Central memory CD8-positive, alpha-beta T cell (primary cell): ENCODE measurements at places on chromosomes 3 and 15.

DNA sequence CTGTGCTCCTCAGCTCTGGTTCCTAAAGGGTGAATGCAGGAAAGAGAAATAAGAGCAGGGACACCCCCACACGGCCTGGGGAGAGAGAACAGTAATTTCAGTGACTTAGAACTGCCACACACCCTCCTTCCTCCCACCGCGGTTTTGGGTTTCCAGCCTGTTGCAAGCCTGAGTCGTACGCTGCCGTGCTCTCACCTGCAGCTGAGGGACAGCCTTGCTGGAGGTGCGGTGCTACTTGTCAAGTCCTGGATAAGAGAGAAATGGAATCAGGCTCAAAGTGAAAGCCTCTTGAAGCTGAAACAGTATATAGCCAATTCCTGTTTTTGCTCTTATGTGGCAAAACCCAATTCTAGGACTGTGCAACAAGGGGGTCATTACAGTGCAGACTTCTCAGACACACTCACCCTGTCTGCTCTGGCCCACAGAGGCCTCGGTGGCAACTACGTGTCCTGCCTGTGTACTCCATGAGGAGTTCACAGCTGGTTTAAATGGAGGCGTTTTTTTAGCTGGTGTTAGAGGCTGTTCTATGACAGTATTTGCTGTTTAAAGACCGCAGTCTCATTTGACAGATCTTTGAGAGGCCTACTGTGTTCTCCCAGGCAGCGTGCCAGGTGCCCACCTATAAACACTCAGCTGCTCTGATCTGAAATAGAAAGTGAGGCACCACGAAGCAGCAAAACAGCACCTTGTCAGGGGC lies 42.9 kb downstream of the TBC1D2B start:
- peak; percentile 78 for DNase-seq
- H3K27ac ChIP-seq = peak overlapping the region; percentile 92
- H3K27me3 ChIP-seq = no peaks in the 10 kb centered on the region

DNA sequence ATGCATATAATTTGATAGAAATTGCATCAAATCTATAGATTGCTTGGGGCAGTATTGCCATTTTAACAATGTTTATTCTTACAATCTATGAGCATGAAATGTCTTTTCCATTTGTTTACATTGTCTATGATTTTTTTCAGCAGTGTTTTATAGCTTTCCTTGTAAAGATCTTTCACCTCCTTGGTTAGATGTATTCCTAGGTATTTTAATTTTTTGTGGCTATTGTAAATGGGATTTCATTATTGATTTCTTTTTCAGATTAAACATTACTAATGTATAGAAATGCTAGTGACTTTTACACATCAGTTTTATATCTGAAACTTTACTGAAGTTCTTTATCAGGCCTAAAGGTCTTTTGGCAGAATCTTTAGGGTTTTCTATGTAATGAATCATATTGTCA lies 237.6 kb upstream of the STAC start:
- H3K4me1 ChIP-seq = no peaks in the 10 kb centered on the region
- H3K4me3 ChIP-seq = no peak overlapping the region
- H3K27me3 ChIP-seq = no peaks in the 10 kb centered on the region
- H3K27ac ChIP-seq = no peak overlapping the region

- H3K4me1 ChIP-seq = peaks cover 37% of the 10 kb centered on the region
- H3K27me3 ChIP-seq = no peaks in the 10 kb centered on the region
- no peak for DNase-seq
- H3K36me3 ChIP-seq = peaks cover 3% of the 10 kb centered on the region
Measured at GRCh38 chr3:72418856-72419255, 429.4 kb downstream of the SHQ1 start.

DNA sequence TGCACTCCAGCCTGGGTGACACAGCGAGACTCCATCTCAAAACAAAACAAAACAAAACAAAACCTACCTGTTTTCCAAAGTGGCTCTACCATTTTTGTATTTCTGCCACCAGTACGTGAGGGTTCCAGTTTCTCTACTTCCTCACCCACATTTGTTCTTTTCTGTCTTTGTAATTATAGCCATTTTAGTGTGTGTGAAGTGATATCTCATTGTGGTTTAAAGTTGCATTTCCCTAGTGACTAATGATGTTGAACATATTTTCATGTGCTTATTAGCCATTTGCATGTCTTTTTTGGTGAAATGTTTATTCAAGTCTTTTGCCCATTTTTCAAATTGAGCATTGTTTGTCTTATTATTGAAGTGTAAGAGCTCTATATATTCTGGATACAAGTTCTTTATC lies 50.7 kb downstream of the TRA2B start:
- no peak overlapping the region for H3K4me3 ChIP-seq
- H3K27me3 ChIP-seq = peaks cover 9% of the 10 kb centered on the region
- DNase-seq = no peak

DNA sequence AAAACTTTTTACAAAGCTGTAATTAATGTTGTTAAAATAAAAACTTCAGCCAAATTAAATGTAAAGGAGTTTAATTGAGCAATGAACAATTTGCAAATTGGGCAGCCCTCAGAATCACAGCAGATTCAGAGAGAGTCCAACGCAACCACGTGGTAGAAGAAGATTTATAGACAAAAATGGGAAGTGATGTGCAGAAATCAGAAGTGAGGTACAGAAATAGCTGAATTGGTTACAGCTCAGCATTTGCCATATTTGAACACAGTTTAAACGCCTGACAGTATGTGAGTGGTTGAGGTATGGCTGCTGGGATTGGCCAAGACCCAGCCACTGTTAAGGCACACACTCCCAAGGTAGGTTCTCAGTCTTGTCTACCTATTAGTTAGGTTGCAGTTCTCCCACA lies 14.4 kb upstream of the PLA2G4D start:
- H3K27ac ChIP-seq = no peak overlapping the region
- no peak overlapping the region for H3K4me3 ChIP-seq
- H3K27me3 ChIP-seq = peaks cover 66% of the 10 kb centered on the region
- H3K4me1 ChIP-seq = peaks cover 7% of the 10 kb centered on the region
- DNase-seq = no peak
- peaks cover 4% of the 10 kb centered on the region for H3K36me3 ChIP-seq

DNA sequence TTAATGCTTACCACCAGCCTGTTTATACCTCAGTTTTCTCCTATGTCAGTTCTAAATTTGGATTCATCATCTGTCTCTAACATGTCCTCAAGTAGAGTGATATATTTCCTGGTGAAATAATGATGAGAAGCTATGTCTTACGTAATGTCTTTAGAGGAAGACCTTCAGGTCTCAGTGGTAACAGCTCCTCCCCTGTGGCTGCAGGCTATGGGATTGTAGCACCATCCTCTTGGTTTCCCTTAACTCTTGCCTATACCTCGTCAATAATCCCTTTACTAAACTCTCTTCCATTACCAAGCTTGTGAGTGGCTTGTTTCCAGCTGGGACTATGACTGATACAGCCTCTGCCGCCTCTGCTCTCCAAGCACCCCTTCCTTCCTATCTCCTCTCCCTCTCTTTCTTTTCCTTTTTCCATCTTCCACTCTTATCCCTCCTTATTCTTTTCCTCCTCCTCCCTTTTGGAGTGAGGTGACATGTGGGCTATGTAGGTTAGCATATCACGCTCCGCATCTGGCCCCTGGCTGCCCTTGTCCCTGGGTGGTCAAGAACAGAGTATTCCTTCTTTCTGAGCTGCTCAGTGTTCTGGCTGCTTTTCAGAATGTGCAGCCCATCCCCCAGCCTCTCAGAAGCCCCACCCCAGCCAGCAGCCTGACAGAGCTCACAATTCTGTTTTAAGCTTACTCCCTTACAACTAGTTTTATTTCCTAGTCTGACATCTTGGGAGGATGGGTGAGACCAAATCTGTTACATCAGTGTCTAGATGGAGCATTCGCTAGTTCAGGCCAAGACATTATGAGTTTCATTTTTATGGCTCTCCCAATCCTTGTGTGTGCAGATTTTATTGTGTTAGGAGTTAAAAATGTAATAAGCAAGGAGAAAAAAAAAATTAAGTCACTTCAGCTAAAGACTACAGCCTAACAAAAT lies 75.0 kb upstream of the RNU6-1 start:
- H3K4me3 ChIP-seq = no peak overlapping the region
- DNase-seq = no peak
- H3K4me1 ChIP-seq = no peaks in the 10 kb centered on the region
- H3K36me3 ChIP-seq = no peaks in the 10 kb centered on the region
- no peaks in the 10 kb centered on the region for H3K27me3 ChIP-seq

DNA sequence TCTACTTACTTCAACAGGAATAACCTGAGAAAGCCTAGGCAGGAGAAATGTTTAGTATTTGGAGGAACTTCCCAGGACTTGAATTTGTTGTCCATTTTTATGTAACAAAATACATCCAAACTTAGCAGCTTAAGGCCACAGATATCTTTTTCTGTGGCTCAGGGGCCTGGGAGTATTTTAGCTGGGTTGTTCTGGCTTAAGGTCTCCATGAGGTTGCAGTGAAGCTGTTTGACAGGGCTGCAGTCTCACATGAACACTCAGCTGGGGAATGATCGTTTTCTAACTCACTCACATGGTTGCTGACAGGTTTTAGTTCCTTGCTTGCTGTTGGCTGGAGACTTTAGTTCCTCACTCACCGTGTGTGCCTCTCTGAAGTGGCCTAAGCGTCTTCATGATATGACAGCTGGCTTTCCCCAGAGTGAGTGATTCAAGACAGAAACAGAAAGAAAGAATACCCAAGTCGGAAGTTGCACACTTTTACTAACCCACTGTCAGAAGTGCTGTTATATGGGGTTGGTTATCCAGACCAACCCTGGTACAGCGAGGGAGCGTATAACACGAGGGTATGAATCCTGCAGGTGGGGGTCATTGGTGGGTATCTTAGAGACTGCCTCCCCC lies 229.7 kb upstream of the TBL1XR1 start:
- H3K27me3 ChIP-seq = no peaks in the 10 kb centered on the region
- H3K36me3 ChIP-seq = peaks cover 5% of the 10 kb centered on the region
- H3K27ac ChIP-seq = peak overlapping the region; percentile 88
- peak overlapping the region; percentile 58 for H3K4me3 ChIP-seq

GRCh38 chr15:74776821-74777768 lies 4.8 kb upstream of the CSK start:
- H3K4me1 ChIP-seq = peaks cover 65% of the 10 kb centered on the region
- peak overlapping the region; percentile 87 for H3K4me3 ChIP-seq
- peak overlapping the region; percentile 99 for H3K27ac ChIP-seq
- H3K36me3 ChIP-seq = peaks cover 11% of the 10 kb centered on the region

DNA sequence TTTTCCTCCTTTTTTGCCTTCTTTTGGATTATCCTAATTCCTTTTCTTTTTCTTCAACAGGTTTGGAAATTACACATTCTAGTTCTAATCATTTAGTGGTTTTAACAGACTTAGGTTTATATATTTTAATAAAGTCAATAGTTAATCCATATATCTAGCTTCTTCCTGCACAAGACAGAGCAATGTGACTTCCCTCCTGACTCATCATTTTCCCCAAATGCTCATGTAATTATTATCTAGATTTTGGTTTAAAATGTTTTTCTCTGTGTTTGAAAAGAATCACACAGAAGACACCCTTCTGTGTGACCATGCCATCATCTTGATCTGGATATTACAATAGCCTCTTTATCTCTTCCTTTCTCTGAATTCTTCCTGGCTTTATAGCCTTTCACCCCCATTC lies 28.6 kb upstream of the SSR3 start:
- H3K4me1 ChIP-seq = no peaks in the 10 kb centered on the region
- DNase-seq = no peak
- no peak overlapping the region for H3K4me3 ChIP-seq

DNA sequence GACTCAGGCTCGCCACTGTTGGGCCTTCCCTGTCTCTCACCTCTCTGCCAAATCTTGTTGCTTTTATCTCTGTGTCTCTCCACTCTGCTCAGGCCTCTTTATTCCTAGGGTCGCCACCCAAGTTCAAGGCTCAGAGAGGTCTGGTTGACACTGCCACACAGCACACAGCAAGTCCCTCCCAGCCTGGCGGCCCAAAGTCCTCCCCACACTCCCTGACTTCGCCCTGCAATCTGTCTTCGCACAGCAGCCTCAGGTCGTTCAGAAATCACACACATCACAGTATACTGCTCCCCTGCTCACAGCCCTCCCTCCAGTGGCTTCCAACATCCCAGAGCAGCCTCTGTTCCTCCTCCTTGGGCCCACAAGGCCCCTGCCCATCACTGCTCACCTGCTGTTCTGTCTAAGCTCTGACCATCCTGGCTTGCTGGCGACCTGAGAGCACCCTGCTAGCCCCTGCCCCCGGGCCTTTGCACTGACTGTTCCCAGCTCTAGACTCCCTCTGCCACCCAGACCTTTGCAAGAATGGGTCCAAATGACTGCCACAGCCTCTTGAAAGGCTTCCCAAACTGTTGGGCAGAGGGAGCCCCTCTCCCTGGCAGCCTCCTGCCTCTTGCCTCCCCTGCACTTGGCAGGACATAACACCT lies 48.4 kb downstream of the MGLL start:
- no peaks in the 10 kb centered on the region for H3K36me3 ChIP-seq
- DNase-seq = no peak
- H3K27ac ChIP-seq = peak overlapping the region; percentile 48

DNA sequence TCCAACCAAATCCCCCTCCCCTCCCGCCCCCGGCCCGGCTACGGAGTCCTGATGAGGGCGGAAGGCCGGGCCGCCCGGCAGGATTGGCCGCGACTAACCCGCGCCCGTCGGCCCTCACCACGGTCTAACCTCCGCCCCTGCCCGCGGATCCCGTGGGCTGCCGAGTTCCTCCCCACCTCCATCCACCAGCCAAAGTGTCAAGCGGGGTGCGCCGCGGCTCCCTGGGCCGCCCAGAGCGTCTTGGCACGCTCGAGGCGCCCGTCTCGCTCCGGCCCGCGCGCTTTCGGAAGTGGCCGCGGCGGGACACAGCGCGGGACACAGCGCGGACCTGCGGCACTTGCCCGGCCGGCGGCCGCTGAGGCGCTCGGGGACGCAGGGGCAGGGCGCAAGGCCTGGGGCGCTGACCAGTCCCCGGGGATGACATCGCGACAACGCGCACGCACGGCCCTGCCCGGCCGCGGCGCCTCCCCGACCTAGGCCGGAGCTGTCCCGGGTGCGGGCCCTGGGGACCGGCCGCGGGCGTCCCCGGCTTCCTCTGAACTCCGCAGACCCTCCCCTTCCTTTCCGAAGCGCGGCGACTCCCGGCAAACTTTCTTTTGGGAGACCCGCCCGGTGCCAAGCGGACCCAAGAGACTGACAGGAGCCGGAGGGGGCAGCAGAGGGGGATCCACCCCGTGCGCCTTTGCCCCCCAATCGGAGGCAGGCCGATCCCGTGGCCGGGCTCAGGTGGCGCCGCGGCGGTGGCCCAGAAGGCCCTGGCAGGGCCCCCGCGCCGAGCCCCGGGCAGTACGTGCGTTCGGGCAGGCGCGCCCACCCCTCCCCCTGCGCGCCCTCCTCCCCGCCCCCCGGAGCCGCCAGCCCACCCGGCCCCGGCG lies 112.8 kb upstream of the ICE2 start:
- peak; percentile 17 for DNase-seq
- H3K27ac ChIP-seq = peak overlapping the region; percentile 90
- peak overlapping the region; percentile 82 for H3K4me3 ChIP-seq
- H3K4me1 ChIP-seq = peaks cover 36% of the 10 kb centered on the region

GRCh38 chr3:70779296-70779695 lies 466.9 kb upstream of the MDFIC2 start:
- no peaks in the 10 kb centered on the region for H3K4me1 ChIP-seq
- peaks cover 32% of the 10 kb centered on the region for H3K27me3 ChIP-seq
- H3K36me3 ChIP-seq = no peaks in the 10 kb centered on the region
- no peak overlapping the region for H3K27ac ChIP-seq

- no peak overlapping the region for H3K4me3 ChIP-seq
- H3K27me3 ChIP-seq = peaks cover 52% of the 10 kb centered on the region
- H3K4me1 ChIP-seq = no peaks in the 10 kb centered on the region
- H3K27ac ChIP-seq = no peak overlapping the region
- DNase-seq = no peak
Measured at GRCh38 chr3:154235330-154235729, 89.0 kb downstream of the DHX36 start.

GRCh38 chr15:46672041-46672440 lies 1037.2 kb downstream of the SQOR start:
- H3K4me1 ChIP-seq = no peaks in the 10 kb centered on the region
- no peaks in the 10 kb centered on the region for H3K36me3 ChIP-seq
- H3K4me3 ChIP-seq = no peak overlapping the region

GRCh38 chr3:105222568-105223093 lies 144.1 kb upstream of the ALCAM start:
- no peaks in the 10 kb centered on the region for H3K4me1 ChIP-seq
- no peak for DNase-seq
- H3K36me3 ChIP-seq = no peaks in the 10 kb centered on the region
- no peaks in the 10 kb centered on the region for H3K27me3 ChIP-seq
